ENCODE measurements at places on chromosomes 16 and 17.

DNA sequence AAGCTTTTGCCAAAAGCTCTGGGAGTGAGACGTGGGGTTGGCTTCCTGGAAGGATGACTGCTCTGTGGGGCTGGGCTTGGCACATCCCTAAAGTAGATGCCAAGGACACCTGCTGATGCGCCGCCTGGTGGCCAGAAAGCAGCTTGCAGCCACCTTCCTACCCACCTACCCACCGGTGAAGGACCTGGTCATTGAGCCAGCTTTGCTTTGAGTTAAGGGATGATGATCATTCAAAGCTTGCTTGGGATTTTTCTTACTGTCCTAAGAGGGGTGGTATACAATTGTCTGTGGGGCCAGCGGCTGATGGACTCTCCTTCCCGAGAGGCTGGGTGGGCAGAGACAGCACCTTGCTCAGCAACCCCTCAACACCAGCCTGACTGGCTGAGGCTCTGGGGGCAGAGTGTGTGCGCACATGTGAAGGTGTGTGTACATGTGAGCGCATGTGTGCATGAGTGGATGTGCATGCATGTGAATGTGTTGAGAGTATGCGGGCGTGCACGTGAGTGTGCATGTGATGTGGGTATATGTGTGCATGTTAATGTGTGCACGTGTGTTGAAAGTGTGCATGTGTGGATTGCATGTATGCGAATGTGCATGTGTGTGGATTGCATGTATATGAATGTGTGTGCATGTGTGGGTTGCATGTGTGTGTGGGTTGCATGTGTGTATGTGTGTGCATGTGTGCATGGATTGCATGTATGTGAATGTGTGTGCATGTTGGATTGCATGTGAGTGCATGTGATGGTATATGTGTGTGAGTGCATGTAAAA is 18.6 kb downstream of the C1QTNF1 start:
- peak; percentile 62 for DNase-seq

GRCh38 chr16:10597187-10597601 is 16.8 kb upstream of the EMP2 start:
- DNase-seq = no peak

GRCh38 chr17:51132964-51133319 is 12.3 kb upstream of the SPAG9 start:
- no peak for DNase-seq

- DNase-seq = no peak
Observed at GRCh38 chr17:32104158-32104557, 38.1 kb upstream of the RHOT1 start.

DNA sequence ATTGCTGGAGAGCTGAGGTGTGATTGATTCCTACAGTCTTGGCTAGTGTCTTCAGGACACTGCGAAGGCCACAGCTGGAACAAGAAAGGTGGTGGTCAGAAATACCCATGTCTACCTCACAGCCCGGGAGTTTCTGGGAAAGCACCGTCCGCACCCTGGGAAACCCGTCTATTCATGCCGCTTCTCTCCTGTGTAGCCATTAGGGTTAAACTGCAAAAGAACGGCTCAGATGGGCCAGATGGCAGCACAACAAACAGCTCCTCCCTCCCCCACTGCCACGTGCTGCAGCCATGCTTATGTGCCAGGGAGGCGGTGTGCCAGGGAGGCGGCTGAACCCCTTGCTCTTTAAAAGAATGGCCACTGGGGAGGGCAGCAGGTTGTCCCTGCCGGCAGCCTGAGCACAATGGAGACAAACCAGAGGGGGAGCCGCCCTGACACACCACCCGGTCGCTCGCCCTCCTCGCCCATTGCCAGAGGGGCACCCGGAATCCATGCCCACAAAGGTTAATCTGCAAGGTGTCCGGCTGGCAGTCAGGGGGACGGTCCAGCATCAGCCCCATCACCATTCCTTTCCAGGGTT is 65.2 kb downstream of the CYTH1 start:
- no peak for DNase-seq
